ENCODE measurements at places on chromosomes 6 and 20.

DNA sequence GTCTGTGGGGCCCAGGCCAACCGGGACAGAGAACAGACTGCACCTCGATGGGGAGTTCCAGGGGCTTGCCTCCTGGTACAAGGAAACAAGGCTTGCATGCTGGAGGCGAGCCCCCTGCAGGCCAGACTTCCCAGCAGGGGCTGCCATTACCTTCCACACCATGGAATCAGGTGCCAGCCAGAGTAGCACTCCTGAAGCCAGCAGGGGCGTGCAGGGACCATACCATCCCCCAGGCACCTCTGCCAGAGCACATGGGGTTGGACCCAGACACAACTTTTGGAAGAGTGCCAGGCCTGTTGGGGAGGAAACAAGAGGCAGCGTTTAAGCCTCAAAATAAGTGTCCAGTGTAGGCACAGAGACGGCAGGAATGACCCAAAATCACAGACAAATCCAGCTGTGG lies 6.5 kb downstream of the DDO start:
- DNase-seq: no peak

- no peak for DNase-seq
Observed at GRCh38 chr20:34715384-34715783, 11.2 kb downstream of the TP53INP2 start.

- DNase-seq: no peak
Observed at GRCh38 chr6:148179786-148180185, 162.9 kb upstream of the SASH1 start.

GRCh38 chr6:11460001-11460668 lies 77.4 kb upstream of the TMEM170B start:
- peak; percentile 68 for DNase-seq

- peak; percentile 62 for DNase-seq
Observed at GRCh38 chr6:75210885-75211739, 5.3 kb upstream of the COL12A1 start.

- DNase-seq: no peak
Observed at GRCh38 chr6:42454428-42454791, 2.7 kb upstream of the TRERF1 start.

GRCh38 chr20:54189630-54190029 lies 15.8 kb upstream of the CYP24A1 start:
- DNase-seq: no peak

GRCh38 chr6:391559-392440 lies at the start of gene IRF4:
Gene IRF4, plus strand, starts transcription at chr6:391752. Its CDS starts 1,401 bp downstream, at chr6:393153.
- peak; percentile 29 for DNase-seq

GRCh38 chr6:104639668-104640067 lies 220.1 kb downstream of the HACE1 start:
- DNase-seq: peak; percentile 84

GRCh38 chr6:88374553-88374952 lies 208.4 kb upstream of the CNR1 start:
- DNase-seq: no peak

DNA sequence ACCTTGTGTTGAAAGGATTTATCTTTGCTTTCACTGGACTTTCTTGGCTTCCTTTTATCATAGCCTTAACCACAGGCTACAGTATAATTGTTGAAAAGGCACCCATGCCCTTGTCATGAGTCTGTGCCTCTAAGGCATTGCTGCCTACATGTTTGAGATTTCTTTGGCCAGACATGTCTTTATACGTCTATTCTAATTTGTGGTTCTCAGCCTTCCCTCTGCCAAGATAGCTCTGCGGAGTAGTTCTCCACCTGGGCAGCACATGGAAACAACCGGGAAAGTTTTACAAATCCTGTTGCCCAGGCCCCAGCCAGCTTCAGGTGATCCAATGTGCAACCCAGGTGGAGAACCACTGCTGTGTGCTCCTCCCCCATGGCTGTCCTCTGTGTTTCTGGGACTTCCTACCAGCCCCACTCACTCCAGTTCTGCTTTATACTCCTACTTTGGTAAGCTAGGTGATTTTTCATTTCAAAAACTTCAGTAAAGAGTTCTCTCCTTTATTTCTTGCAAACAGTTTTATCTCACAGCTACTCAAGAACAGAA lies 159.6 kb upstream of the MYLIP start:
- DNase-seq: no peak

DNA sequence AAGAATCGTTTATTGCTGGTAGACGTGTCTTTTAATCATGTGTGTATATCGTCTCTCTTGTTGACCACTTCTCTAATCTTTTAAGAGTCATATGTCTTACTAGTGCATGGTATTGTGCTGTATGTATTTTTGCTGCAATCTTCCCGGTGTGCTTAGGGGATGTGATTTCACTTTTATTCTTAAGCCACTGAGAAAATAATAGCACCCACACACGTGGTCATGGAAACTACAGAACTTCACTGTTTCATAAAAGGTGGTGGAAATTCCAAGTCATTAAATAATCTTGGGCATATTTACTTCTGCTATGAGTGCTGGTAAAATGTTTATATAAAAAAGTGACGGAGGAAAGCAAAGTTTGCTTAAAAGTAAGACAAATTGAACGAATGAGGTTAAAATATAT lies 3.0 kb upstream of the CDYL start:
- DNase-seq: no peak

DNA sequence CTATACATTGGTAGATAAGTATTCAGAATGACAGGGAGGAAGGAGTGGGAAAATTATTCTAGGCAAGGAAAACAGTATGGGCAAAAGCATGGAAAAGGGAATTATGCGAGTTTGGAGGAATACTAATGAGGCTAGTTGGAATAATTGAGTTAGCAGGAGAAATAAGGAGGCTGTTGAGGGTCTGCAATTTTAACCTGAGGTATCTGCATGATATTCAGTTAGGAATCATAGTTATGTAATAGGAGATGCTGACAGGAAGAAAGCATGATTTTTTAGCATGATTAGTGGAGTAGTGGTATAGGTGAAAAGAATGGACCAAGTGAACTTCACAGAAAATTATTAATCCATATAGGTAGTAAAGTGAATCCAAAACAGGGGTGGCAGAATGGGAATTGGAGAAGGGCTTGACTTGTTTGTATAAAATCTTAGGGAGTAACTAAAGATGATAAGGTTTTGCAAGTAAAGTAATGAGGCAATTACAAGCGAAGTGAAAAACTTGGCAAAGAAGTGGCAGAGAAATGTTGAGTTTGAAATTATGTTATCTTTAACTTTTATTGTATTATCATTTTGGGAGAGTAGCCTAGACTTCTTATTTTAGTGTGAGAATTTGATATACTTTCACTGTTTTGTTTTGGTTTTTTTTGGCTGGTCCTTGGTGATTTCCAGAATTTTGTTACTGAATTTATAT lies 5.7 kb downstream of the STXBP5 start:
- no peak for DNase-seq

- no peak for DNase-seq
Observed at GRCh38 chr20:20628314-20628713, 84.1 kb downstream of the RALGAPA2 start.

- DNase-seq: no peak
Observed at GRCh38 chr20:47761482-47762047, 23.7 kb downstream of the SULF2 start.

GRCh38 chr20:25374842-25375241 lies 15.8 kb downstream of the ABHD12 start:
- DNase-seq: no peak

DNA sequence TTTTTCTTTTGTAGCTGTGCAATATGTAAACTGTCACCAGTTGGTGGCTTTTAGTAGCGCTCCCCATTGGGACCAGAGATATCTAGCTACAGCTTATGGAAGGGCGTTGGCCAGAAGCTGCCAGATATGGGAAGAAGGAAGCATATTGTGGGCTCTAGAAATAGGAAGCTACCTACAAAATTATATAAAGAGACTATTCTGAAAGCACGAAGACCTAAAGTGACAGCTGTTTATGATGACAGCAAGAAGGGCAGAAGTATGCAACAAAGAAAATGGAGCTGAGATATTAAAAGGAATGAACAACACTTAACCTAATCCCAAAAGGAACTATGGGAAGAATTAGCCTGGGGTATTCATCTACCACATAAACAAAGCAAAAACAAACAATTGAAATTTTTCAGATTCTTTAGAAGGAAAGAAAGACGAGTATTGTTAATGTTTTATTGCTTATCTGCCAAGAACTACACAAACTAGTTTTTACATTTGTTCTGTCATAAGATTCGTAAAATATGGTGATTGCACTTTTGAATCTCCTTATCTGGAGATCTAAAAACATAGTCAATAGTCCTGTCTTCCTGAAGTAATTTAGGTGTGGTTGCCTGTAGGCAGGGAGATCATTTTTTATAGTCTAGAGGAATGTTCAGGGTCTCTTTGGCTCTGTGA lies 81.6 kb downstream of the NCOA7 start:
- DNase-seq: peak; percentile 23

DNA sequence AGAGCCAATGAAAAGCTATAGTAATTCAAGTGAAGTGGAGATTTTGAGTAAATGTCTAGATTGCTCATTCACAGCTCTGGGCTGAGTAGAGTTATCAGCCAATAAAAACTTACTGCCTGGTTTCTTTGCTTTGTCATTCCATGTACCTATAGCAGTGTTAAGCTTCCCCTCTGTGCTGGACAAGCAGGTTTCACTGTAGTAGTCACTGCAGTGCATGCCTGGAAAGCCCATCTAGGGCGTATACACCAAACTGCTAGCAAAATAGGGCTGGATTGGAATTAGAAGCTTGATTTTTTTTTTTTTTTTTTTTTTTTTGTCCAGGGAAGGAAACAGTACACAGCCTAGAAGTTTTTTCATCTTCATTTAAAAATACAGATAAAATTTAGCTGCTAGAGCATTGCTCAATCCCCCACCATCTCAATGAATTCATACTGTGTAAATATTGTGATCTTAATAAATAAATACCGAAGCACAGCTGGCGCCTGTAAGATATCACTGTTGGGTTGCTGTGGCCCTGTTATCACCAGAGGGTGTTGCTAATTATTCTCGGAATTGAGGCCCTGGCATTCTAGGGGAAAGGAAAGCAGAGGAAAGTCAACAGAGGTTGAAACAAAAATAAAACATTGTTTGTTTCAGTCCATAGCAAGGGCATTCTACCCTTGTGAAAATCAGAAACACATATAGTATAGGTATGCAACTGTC lies 968.5 kb upstream of the GJE1 start:
- DNase-seq: no peak

GRCh38 chr6:156890627-156891314 lies 113.6 kb downstream of the ARID1B start:
- DNase-seq: no peak

GRCh38 chr6:132607544-132608233 lies 16.4 kb downstream of the TAAR2 start:
- no peak for DNase-seq

GRCh38 chr6:114267897-114268296 lies 74.9 kb downstream of the HS3ST5 start:
- DNase-seq: no peak

- no peak for DNase-seq
Observed at GRCh38 chr20:47066484-47067270, 172.0 kb downstream of the EYA2 start.

GRCh38 chr6:144315226-144315980 lies 30.3 kb downstream of the UTRN start:
- no peak for DNase-seq

DNA sequence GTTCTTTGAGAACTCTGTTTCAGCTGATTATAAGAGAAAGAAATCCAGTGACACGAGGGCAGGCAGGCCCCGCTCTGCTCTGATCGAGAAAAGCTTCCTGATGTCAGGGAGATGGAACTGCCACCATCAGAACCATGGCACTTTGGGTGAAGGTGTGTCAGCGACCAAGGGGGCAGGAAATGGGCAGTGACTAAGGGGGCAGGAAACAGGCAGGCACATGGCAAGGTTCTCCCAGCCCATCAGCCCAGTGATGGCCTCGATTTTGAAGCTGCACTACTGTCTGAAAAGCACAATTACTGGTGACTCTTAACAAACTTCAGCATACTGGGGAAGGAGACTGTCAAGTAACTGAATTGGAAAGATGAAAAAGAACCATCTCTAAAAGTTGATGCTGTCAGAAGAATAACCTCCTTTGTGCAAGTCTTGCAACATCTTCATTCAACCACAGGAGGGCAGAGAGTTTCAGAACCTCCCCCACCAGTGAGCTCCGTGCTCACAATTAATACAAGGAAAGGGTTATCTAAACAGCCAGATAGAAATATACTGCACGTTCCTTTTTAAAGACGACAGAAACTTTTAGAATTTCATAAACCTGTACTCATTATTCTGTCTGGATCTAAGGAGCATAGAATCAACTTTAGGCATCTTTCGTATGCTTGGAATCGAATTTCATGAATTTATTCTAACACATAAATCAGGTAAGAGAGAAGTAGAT lies 39.1 kb downstream of the TMX4 start:
- DNase-seq: peak; percentile 14

GRCh38 chr6:104521176-104521575 lies 338.5 kb downstream of the HACE1 start:
- DNase-seq: no peak

DNA sequence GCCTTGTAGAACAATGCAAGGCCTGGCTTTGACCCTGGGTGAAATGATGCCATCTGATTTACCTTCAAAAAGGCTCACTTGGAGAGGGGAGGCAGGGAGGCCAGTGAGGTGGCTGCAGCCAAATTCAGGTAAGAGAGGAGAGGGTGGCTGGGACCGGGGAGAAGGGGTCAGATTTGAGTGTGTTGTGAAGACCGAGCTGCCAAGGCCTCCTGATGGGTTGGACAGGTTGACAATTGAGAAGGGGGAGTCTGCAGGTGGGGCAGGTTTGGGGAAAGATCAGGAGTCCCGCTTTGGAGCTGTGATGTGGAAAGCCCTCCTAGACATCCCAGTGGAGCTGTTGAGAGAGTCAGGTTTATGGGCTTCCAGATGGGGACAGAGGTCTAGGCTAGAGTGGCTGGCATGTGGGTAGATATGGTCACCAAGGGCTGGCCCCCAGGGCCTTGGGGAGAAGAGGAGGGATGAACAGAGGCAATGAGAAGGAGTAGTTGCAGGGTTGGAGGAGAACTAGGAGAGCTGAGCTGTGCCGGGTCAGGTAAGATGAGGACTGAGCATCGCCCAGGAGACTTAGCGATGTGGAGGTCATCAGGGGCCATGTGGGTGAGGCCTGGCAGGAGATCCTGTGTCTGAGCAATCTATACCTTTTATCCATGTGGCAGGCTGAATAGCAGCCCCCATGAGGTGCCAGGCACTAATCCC lies 70.5 kb upstream of the TOX2 start:
- no peak for DNase-seq

- DNase-seq: no peak
Observed at GRCh38 chr20:15774926-15775325, 798.3 kb downstream of the KIF16B start.

DNA sequence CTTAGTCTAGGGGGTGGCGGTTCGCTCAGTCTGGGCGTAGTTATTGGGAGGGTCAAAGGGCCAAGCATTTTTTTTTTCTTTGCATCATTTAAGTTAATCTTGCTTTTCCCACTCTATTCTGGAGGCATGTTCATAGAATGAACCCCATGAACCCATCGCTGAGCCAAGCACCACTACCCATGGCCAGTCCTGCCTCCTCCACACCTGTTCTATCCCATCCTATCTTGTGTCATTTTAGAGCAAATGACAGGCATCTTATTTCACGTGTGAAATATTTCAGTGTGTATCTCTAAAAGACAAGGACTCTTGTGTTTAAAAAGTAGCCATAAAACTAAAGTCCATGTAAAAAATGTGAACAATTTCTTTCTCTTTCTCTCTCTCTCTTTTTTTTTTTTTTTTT lies 13.9 kb downstream of the SRC start:
- DNase-seq: no peak

- DNase-seq: no peak
Observed at GRCh38 chr6:90347411-90347851, 50.8 kb upstream of the BACH2 start.

- no peak for DNase-seq
Observed at GRCh38 chr6:22737331-22737730, 168.0 kb downstream of the HDGFL1 start.

- DNase-seq: no peak
Observed at GRCh38 chr20:42041000-42041565, 422.9 kb upstream of the CHD6 start.

- DNase-seq: no peak
Observed at GRCh38 chr6:105803442-105803841, 282.7 kb upstream of the PRDM1 start.

All from inflammatory macrophage (primary cell).